Fibroblast of villous mesenchyme (primary cell): ENCODE measurements at places on chromosomes 16 and 17.

DNA sequence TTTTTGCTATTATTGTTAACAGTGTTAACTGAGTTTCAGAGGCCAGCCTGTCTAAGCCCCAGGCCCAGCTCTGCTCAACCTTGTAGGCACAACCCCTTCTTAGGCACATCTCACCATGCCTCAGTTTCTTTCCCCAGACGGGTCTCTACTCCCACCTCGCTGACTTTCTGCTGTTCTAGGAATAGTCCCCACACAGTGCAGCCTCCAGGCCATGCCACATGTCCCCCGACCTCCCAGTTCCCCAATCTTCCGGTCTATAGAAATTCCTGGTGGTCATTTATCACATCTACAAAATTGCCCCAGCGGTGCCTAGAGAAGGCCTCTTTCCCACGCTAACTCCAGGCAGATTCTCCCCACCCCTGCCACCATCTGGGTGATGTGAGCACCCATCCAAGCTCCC lies 34.8 kb downstream of the ADGRG5 start:
- DNase-seq: no peak

DNA sequence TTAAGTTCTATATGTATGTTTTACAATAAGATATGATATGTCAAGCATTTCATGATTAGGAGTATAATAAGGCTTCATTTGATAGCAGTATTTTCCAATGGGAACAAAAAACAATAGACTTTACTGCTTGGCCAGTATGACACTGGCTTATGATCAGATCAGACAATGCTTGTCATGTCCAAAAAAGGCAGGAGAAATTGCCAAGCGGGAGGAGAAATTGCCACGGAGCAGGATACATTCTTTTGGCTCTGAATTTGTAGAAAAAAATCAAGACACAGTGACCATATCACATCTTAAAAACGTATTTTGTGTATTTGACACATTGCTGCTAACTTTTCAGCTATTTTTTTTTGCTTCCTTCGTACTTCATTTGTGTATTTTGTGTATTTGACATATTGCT lies 404.1 kb downstream of the CNTNAP4 start:
- DNase-seq: no peak

DNA sequence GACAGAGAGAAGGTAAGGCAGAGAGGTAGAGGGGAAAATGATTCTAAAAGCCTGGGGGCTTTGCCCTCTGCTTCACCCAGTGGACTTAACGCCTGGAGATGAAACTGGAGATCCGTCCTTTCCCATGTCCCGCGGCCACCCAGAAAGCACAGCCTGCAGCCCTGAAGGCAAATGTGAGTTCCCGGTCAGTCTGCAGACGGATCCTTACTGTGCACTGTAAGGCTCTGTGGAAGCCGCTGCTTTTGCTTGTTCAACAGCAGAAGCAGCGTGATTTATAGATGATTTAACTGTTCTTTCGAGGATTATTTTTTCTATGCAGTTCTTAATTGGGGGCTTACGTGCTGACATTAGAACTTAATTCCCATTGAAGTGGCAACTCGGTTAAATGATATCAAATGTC lies 290.4 kb downstream of the FOXL1 start:
- no peak for DNase-seq

DNA sequence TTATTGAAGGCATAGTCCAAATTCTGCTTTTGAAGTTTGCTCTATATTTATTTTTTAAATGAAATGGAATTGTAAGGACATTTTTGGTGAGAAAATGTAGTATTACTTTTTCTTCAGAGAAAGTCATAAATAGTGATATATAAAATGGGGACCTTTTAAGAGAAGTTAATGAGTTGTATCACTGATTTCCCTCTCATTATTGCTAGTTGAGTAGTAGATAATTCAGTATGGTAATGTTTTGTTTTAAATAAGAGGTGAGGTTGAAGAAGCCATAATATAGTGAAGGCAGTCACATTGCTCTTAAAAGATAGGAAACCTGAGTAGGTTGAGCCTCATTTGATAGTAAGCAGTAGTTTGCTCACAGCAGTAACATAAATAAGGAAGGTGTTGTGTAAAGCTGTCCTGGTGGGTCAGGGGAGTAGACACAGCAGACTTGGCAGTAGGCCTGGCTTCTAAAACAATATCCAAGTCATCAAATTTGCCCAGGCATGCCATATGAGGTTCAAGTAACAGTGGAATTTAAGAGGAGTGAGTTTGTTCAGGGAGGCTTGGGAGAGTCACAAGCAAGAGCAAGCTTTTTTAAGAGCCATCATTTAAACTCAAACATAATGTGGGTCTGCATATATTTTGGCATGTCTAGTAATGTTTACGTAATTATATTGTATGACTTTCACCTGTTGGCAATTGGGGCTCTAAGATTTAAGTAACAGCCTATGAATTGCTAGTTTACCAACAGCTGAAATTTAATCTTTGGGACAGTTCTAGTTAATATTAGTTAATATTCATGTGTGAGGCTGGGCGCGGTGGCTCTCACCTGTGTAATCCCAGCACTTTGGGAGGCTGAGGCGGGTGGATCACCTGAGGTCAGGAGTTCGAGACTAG lies 6.5 kb downstream of the NFATC3 start:
- DNase-seq: peak; percentile 80

GRCh38 chr17:42944211-42944610 lies 20.0 kb downstream of the AARSD1 start:
- peak; percentile 13 for DNase-seq
